ENCODE measurements at places on chromosomes 4 and X.

DNA sequence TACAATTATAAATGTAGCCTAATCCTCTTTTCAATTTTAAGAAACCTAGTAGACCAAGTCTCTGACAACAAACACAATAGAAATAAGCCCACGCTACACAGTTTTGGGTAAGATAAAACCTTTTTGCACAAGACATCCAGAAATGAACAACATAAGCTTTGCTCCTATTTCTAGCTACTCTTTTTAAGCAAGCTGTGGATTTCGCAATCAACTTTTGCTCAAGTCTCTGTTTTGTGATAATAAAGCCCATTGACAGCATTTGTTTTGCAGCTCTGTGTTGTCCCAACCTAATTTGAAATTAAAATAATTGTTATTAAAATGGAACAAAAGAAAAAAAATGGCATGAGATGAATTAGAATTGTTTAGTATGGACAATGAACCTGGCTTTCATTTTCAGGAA, 287.9 kb upstream of the PUDP start:
- no peak for DNase-seq

- no peak for DNase-seq
These were observed 764.5 kb upstream of the TENM3 start for GRCh38 chr4:181478656-181479055.

DNA sequence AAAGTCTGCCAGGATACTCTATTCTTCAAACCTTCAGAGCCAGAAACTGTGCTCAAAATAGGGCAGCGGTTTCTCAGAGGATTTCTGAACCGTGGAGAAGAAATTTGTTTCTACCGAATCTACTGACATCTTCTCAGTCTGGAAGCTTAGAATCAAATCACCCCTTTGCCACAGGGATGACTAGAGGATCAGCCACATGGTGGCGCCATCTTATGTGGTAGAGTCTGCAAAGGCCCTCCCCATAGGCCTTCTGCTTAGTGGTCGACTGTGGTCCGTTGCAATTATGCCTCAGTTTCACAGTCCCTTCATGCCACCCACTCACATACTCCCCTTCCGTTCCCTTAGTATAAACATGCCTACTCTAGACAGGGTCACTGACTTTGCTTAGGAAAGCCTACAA, 680.7 kb upstream of the SPANXN1 start:
- no peak for DNase-seq

DNA sequence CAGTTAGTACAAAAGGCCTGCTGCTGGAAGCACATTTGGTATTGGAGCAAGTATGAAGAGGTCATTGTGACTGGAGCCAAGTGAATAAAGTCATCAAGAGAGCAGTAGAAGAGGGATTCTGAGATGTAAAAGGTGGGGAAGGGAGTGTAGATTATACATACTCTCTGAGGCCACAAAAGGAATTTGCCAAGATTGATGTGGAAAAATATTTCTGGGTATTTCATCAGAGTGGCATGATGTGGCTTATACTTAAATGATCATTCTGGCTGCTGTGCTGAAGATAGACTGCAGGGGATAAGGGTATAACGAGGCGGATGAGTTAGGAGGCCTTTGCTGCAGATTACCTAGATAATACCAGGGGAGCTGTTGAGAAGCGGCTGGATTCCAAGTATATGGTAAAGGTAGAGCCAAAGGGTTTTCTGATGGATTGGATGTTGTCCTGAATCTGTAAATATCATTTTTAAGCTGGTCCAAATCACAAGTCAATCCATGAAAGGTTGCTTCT, 231.8 kb upstream of the AGA start:
- no peak for DNase-seq

DNA sequence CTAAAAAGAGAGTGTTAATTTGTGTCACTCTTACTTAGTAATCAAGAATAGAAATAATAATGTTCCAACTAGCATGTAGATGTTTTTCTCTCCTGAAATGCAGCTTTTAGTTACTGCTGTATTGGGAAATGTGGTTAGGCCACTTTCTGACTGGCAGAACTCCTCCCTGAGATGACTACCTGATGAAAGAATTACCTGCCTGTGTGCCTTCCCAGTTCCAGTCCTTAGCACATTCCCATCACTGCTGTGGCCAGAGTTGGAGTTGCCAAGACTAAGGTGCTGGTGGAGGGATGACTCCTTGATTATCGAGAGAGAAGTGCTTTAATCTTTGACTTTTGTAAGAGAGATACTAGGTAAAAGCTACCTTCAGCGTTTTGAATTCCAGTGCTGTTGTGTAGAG, 9.5 kb downstream of the GAB1 start:
- no peak for DNase-seq

GRCh38 chrX:44802613-44803012, 41.2 kb upstream of the DUSP21 start:
- DNase-seq, result no peak

Data from CD4-positive, alpha-beta T cell treated with Interferon gamma for 1 hour (primary cell).